Vagina (tissue), 2 donors: ENCODE measurements at places on chromosomes 16 and 17.

- DNase-seq: no peak
These were observed 80.6 kb downstream of the LMF1 start for GRCh38 chr16:890217-890616.

DNA sequence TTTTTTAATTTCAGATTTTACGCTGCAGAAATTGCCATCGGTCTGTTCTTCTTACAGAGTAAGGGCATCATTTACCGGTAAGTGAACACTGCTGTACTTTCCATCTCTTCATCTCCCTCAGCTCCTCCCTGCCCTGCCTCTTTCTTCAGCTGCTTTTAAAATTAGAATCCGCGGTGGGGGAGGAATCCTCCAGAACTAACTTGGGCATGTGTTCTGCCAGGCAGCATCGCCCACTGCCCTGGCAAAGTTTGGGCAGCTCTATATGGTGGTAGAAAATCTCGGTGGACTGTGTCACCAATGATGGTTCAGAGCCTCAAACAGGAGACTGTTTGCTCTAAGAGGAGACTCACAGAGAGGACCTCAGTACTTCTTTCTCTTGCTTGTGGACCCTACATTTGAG lies 81.6 kb upstream of the CACNG3 start:
- DNase-seq: no peak

DNA sequence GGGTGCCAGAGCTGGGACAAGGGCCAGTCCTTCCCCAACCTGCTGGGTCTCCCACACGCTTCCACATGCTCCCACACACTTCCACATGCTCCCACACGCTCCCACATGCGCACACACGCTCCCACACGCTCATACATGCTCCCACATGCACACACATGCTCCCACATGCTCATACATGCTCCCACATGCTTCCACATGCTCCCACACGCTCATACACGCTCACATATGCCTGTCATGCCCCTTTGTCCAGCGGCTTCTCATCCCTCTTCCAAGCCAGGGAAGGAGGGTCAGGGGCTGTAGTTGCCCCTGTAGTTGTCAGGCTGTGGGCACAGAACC lies 9.9 kb upstream of the METRNL start:
- no peak for DNase-seq

GRCh38 chr16:20675488-20676267 lies 21.8 kb downstream of the ACSM1 start:
- DNase-seq: no peak

DNA sequence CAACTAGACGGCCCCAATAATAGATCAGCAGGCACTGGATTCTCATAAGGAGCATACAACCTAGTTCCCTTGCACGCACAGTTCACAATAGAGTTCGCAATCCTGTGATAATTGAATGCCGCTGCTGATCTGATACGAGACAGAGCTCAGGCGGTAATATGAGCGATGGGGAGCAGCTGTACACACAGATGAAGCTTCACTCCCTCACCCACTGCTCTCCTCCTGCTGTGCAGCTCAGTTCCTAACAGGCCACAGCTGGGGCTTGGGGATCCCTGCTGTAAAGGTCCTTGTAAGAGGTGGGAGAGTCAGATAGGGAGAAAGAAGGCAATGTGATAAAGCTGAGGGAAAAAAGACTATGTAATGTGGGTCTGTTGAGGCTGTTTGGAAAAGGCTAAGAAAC lies 577.5 kb downstream of the RBFOX1 start:
- DNase-seq: no peak

DNA sequence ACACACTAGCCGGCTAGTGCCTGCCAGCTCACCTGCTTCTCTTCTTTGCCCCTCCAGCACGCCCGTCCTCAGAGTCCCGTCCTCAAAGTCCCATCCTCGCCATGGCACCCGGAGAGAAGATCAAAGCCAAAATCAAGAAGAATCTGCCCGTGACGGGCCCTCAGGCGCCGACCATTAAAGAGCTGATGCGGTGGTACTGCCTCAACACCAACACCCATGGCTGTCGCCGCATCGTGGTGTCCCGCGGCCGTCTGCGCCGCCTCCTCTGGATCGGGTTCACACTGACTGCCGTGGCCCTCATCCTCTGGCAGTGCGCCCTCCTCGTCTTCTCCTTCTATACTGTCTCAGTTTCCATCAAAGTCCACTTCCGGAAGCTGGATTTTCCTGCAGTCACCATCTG lies 3.6 kb downstream of the SCNN1G start:
- no peak for DNase-seq

DNA sequence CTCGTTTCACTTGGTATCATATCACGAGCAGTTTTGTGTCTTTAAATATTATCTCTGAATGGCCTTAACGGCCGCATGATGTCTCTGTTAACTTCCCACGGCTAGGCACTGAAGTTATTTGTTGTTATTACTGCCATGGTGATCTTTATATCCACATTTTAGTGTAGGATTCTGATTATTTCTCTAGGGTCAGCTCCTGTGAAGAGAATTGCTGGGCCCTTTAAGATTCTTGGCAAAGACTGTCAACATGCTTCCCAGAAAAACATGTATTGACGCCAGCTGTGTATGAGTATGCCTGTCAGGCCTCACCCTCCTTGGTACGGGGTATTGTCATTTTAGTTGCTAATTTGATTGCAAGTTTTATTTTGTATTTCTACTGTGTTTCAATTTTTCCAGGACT lies 263.5 kb downstream of the SNX29 start:
- DNase-seq: no peak
